Stimulated activated CD8-positive, alpha-beta memory T cell treated with anti-CD3 and anti-CD28 coated beads, Interleukin-15, amount 100 ng/mL, for 1 hour (primary cell): ENCODE measurements at places on chromosomes 7 and 10.

DNA sequence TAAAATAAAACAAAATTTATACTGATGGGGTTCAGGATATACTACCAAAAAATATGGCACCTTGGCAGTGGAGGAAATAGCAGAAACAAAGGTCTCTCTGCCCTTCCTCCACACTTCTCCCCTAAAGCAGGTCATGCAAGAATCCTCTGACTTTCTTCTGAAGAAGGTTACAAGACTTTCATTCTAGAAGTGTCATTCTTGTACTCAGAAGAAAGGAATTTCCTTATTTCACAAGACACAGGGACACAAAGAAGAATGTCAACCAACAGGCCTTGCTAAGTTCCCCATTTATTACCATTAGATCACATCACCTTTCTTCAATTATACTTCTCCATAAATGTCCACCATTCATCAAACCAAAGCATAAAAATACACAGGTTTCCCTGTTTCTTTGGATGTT is 470.2 kb downstream of the PAXIP1 start:
- DNase-seq: no peak

DNA sequence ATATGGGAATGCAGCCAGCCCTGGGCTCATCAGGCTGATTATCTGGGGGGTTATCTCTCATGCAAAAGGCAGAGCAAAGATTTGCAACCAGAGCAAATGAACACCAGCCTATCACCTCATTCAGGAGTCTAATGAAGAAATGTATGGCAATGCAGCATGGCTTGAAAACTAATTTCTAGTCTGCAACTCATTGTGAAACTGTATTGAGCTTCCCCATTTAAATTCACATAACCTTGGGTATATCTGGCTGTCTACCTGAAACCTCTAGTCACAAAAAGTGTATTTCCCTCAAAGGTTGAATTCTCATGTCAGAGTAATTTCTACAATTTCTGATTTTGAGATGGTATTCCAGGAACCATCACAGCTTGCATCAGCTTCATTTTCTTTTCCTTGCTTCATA is 240.0 kb downstream of the SDHAF3 start:
- no peak for DNase-seq

GRCh38 chr7:14630048-14630447 is 272.5 kb downstream of the DGKB start:
- no peak for DNase-seq

DNA sequence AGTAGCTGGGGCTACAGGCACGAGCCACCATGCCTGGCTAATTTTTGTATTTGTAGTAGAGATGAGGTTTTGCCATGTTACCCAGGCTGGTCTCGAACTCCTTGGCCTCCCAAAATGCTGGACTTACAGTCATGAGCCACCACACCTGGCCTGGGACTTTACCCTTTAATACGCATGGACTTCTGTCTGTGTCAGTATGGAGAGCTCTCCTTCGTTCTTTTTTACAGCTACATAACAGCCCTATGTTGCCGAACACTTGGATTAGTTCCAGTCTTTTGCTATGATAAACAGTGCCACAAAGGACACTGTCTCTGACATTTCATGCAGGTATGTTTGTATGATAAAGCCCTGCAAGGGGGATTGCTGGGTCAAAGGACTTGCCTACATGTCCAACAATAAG is 10.9 kb upstream of the OAT start:
- DNase-seq: no peak

DNA sequence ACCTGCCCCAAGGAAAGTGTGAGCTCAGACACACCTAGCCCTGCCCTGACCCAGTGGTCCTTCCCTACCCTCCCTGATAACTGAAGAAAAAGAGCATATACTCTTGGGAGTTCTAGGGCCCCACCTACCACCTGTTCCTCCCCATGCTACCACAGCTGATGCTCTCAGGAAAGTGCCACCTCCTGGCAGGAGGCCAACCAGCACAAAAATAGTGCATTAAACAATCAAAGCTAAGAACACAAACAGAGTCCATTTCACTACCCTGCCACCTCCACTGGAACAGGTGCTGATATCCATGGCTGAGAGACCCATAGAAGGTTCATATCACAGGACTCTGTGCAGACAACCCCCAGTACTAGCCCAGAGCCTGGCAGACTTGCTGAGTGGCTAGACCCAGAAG is 288.6 kb upstream of the PHF14 start:
- DNase-seq: no peak

DNA sequence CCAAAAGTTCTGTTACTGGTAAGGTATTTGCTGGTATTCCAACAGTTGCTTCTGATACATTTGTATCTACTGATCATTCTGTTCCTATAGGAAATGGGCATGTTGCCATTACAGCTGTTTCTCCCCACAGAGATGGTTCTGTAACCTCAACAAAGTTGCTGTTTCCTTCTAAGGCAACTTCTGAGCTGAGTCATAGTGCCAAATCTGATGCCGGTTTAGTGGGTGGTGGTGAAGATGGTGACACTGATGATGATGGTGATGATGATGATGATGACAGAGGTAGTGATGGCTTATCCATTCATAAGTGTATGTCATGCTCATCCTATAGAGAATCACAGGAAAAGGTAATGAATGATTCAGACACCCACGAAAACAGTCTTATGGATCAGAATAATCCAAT is 131.0 kb downstream of the AASS start:
- DNase-seq: no peak

- DNase-seq: no peak
Measured at GRCh38 chr7:2516194-2516555, 3.4 kb upstream of the LFNG start.

GRCh38 chr10:129871966-129872365 is 92.1 kb downstream of the EBF3 start:
- DNase-seq: no peak

DNA sequence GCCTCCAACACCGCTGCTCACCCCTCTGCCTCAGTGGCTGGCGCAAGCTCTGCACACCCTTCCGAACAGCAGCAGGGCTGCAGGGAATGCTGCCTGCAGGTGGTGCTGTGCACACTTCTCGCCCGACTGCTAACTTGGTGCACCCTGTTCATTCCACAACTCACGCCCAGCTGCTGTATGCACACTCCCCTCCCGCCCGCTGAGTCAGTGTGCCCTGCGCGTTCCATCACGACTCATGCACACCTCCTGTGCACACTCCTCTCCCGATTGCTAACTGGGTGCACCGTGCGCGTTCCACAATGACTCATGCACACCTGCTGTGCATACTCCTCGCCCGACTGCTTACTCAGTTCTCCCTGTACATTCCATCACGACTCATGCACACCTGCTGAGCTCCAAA is 21.5 kb downstream of the ADARB2 start:
- DNase-seq: no peak

- no peak for DNase-seq
Measured at GRCh38 chr10:132175907-132176581, 10.7 kb upstream of the DPYSL4 start.
